Fibroblast of gingiva (primary cell): ENCODE measurements at places on chromosomes 6 and 20.
A peak's percentile ranks its signal among the peaks of the same experiment; 100 is the strongest.

- DNase-seq, result peak; percentile 99
Measured at GRCh38 chr6:90369024-90369519, 72.4 kb upstream of the BACH2 start.

GRCh38 chr6:117264369-117264691 is 1.0 kb upstream of the VGLL2 start:
- no peak for DNase-seq

- no peak for DNase-seq
Measured at GRCh38 chr20:14401479-14402138, 64.2 kb upstream of the FLRT3 start.

- DNase-seq, result no peak
Measured at GRCh38 chr6:14699803-14700601, 545.9 kb upstream of the JARID2 start.

DNA sequence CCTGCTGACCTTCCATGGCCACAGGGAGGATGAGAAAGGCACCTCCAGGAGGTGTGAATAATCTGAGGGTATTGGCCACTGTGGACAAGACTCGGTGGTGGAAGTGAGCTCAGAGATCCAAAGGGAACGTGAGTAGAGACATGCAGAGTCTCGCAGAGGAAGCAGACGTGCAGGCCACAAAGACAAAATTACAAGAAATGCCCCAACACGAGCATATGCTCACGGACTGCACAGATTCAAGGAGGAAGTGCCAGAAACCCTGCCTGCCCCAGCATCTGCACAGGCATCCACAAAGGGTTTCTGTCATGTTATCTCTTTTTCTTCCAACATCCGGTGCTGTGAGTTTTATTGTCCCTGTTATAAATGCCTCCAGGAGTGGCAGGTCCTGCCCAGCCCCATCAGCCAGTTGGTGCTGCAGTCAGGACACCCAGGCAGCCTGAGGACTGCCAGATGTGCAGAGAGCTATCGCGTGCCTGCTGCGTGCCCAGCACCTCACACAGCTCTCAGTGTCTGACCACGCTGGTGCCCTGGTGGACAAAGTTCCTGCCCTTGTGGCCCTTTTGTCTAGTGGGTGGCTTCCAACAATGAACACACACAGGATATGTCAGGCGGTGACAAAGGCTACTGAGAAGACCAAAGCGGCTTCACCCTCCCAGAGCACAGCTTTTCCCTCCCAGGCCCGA is 34.0 kb upstream of the FANCE start:
- DNase-seq, result no peak

DNA sequence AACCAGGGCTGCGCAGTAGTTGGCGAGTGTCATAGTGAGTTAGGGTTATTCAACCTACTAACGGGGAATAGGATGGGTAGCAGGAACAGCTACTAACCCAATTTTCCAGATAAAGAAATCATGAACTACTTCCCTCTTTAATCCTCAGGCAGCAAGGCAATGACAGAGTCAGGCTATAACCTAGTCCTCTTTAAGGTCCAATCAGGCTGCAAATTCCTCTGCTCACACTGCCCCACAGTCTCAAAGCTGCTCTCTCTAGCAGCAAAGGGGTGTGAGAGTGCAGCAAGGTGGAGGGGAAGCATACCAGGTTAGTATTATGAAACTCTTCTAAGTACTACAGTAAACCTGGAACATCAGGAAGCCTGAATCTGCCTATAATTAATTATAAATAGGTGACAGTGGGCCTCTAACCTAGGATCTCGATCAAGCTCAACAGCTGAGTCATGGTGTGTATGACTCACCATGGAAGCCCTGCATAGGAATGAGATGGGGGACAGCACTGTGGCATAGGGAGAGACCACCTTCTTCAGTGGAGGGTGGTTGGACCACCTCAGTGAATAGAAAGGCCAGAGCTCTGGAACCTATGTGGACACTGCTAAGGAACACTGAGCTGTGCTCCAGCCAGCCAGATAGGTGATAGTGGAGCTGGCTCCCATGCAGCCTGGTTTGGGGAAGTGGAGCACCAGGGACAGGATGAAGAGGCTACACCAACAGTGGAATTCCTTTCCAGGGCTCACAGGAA is 7.9 kb downstream of the PEX6 start:
- no peak for DNase-seq

- no peak for DNase-seq
Measured at GRCh38 chr6:127367023-127367375, 23.6 kb upstream of the ECHDC1 start.

DNA sequence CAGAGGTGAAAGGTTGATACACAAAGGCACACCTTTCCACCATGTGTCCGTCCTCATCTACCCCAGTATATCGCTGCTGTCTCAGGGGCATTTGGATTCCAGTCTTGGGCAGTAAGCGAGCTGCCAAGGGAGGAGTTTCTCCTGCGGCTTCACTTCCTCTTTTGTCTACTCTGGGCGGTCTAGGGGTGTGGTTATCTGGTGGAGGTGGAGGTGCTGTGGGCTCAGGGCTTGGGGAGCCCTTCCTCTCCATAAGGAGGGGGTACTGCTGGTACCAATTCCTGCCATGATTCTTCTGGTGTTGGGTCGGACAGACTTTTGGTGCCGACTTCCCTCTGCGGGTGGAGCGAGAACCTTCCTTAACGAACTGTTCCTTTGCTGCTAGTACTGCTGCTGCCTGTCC is 31.9 kb upstream of the FABP7 start:
- DNase-seq, result no peak

DNA sequence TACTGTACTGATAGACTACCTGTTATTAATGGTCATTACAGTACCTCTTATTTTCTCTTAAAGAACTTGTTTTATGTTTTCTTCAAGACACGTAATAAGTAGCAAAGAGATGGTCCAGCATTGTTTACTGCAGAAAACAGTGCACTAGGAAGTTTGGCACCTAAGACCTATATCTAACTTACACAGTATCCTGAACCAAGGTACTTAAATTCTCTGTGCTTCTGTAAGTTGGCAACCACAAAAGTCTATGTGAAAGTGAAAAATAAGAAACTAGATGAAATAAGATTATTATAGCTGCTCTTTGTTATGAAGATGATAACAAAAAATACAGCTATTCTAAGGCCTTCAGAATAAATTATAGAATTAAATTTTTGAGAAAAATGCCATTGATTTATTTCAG is 411.7 kb upstream of the SOX4 start:
- DNase-seq, result no peak

DNA sequence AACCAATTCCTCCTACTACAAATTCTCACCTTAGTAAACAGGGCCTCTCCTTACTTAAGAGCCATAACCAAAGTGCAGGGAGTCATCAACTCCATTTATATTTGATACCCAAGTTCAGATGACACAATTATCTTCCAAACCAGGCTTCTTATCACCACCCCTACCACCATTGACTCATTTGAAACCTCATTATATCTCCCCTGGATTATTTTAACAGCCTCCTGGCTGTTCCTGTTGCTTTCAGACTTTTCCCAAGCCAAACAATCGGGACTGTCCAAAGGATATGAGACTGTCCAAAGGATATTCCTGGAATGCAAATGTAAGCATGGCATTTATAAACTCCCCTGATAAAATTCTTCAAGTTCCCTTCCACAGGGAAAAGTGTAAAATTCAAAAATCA is 394.3 kb downstream of the MAFB start:
- DNase-seq, result no peak

GRCh38 chr6:116371120-116371917 is 572 bp downstream of the DSE start:
- DNase-seq, result peak; percentile 90

- peak; percentile 63 for DNase-seq
Measured at GRCh38 chr20:41392871-41393704, 26.5 kb upstream of the EMILIN3 start.

DNA sequence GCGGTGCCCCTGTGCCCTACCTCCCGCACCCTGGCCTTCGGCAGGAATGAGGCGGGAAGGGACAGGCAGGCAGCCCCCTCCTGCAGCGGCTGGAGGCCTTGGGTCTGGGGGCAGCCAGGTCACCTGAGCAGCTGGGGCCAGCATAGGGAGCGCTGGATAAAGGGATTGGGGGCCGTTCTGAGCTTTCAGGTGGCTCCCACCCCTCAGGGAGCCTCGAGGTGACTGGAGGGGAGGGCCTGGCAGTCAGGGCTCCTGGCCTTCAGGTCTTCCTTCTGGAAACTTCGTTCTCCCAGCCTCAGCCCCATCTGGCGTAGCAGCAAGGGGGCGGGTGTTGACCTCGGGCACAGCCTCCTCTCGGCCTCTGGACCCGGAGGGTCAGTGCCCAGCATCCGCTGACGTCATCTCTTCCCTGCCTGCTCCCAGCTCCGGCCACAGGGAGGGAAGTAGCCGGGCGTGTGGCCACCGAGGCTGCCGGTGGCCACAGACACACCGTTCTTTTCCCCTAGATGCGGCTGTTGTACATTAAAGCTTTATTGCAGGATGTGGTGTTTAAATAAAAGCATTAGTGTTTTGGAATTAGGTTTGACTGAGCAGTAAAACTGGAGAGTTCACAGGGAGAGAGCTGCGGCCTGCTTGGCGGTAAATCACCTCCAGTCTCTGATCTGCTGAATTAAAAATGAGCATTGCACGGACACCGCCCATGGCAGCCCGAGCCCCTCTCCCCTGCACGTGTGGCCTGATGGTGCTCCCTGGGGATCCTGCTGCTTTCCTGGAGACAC is 80.0 kb upstream of the GATA5 start:
- no peak for DNase-seq

GRCh38 chr6:5201271-5201670 is 59.5 kb downstream of the LYRM4 start:
- DNase-seq, result no peak

DNA sequence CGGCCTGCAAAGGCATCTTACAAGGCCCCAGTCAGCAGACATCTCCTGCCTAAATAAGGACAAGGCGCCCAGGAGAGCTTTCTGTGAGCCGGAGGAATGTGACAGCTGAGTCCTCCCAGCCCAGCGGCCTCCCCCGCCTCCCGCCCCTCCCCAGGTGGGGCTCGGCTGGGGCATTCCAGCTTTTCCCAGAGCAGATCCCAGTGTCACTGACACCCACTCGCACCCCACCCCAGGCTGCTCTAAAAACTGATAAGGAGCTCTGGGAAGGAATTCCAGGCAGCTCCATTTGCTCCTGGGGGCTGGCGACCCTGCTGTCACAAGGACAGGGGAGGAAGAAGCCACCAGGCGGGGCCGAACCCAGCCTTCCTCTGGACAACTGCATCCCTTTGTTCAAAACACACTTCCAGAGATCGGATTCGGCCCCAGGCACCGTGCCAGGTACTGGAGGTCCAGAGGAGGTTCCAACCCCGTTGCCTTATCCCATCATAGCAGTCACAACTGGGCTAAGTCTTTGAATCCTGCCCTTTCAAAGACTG is 49.7 kb downstream of the JPH2 start:
- DNase-seq, result no peak

GRCh38 chr6:16600026-16600425 is 161.2 kb downstream of the ATXN1 start:
- DNase-seq, result no peak

- peak; percentile 74 for DNase-seq
Measured at GRCh38 chr6:149855040-149855654, 9.0 kb downstream of the LRP11 start.

GRCh38 chr6:149897855-149898744 is at the start of gene RAET1E:
Gene RAET1E (minus strand): TSS chr6:149898113. CDS start chr6:149890901, 7,212 bp downstream.
- no peak for DNase-seq

DNA sequence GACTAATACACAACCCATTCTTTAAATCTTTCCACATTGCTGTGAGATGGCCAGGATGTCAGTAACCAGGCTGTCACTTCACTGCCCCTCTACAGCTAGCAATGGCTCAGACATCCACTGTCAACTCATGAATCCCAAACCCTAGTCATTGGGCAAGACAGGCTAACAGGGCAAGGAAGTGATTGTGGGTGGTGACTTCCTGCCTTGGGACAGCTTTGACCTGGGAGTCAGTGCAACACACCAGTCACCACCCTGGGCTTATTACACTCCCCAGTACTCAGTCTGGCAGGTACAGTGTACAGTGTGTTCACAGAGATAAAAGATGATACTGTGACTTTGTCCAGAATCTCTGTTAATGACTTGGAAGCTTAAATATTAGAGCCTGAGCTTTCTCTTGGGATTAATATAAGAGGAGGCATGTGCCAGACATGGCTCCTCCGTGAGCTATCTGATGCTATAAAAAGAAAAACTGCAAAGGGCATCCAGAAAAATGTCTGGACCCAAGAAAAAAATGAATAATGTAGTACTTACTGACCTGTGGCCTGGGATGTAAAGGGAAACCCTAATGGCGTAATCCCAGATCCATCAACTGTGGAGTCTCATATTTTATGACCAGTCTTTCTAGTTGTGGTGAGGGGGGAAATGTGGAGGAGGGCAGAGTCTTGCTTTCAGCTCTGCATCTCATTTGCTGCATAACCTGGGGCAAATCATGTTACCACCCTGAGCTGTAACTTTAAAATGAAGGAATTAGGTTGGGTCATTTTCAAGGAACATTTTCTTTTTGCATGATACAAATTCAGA is 244.4 kb downstream of the SLC24A3 start:
- DNase-seq, result no peak

DNA sequence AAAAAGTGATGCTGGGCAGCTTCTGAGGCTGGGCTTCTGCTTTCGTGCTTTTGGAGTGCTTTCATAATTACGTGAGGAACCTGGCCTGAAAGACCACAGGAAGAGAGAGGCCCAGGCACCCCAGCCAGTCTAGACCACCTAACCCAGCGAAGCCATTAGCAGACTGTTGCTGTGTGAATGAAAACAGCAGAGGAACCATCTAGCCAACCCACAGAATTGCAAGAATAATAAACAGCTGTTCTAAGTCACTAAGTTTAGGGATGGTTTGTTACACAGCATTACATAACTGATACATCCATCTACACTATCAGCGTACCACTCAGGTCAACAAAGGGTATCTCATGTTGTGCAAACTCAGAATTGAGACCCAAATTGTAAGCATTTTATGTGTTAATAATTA is 34.5 kb downstream of the FGD2 start:
- no peak for DNase-seq

DNA sequence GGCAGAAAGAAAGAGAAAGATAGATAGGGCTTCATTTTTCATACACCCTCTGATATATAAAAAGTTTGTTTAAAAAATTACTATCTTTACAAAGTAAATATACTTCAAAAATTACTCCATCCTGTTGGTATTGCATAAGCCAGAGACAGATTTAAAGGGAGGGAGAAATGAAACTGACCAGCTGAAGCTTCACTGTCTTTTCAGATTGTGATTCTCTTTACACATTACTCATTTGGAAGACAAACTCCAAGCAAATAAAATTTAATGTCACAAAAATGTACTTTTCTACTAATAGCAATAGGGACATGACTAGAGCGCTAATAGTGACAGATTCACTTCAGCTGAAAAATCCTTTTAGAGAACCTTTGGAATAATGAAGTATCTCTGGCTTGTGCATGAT is 38.6 kb upstream of the MARCKS start:
- DNase-seq, result peak; percentile 4

DNA sequence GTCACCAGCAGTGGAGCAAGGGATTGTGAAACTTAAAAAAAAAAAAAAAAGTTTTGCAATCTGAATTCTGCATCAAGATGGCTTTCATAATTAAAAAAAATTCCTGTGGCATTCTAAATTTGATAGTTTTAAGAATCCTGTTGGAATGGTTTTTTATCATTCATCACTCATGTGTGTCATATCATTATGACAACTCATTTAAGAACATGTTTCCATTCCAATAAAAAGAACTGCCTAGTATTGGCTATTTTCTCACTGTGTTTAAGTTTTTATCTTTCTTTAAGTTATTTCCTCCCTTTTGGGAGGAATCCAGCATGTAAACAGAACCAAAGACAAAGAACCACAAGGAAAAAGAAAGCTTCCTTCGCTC is 26.2 kb upstream of the RHAG start:
- no peak for DNase-seq
